Stimulated activated CD8-positive, alpha-beta memory T cell treated with anti-CD3 and anti-CD28 coated beads, Interleukin-2, amount 100 ng/mL, for 48 hours (primary cell): ENCODE measurements at places on chromosomes 1 and 21.

DNA sequence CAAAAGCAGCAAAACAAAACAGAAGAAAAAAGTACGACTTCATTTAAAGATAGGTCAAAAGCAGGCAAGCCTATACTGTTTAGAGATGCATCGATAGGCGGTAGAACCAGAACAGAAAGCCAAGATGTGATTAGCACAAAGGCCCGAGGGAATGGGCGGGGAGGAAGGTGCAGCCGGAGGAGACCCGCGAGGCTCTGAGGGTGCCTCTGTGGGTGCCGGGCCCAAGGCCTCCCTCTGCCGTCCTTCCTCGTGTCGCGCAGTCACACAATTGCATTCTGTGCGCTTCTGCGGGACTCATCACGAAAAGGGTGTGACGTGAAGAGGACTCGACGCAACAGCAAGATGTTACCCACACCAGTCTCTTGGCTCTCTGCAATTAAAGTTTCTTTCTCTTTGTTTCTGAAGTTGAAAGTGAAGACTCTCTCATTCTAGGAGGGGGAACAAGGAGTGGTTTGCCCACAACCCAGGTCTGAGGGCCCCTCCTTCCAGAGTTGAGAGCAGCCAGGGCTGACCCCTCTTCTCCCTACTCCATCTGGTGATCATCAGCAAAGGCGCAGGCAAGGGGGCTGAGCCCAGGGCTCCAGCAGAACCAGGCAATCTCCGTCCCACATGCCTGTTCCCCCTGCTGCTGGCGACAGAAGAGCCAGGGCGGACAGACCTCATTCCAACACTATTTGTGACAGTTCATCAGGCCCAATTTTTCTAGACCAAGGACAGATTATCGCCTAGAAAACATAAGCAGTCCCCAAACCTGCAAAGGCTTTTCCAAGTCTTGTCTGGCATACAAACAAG is 41.0 kb downstream of the NPHP4 start:
- DNase-seq, result no peak

DNA sequence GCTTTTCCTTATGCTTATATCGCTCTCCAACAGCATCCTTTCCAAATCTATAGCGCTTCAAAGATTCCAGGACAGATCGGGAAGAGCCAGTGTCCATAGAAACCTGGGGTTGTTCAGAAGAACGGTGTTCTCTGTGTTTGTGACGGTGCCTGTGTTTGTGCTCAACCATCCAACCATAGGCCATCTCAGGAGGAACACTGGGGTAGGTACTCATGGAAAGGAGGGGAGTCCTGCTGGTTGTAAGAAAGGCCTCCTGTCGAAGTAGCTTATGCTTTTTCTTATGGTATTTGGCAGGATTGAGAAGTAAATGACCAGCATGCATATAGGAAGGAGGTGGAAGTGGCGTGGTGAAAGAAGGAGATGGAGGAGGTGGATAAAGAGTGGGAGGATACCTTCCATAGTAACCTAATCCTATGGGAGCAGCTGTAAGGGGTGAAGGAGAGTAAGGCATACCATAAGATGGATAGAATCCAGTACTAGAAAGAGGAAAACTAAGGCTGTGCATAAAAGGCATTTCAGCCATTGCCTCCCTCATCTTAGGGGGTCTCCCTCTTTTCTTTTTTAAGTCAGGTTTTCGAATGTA is 84.2 kb downstream of the ASH1L start:
- DNase-seq, result no peak

DNA sequence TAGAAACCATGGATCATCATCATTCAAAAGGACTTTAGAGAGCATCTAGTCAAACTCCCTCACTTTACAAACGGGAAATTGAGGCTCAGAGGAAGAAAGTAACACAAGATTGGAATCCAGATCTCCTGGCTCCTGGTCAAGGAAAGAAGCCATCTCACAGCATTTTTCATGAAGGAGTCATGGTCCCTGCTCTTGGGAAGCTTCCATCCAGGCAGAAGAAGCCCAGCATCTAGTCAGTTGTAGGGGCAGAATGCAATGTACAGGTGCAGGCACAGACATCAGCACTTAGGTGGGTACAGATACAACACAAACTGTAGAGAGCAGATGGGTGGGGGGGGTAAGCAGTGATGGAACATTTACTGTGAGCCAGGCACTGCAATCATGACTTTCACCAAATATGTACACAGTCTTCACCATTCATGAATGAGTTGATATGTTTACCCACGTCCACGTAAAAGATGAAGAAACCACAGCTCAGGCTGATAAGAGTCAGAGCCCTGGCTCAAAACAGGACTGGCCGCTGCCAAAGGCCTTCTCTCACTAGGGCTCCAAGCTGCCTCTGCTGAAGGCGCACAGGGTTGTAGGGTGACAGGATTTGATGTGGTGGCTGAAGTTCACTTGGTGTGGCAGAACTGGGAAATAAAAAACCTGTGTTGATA is 44.0 kb downstream of the OPTC start:
- DNase-seq, result no peak

- DNase-seq, result no peak
These were observed 26.4 kb downstream of the CNST start for GRCh38 chr1:246592695-246593094.

GRCh38 chr1:68180441-68181164 is 51.7 kb downstream of the WLS start:
- no peak for DNase-seq

DNA sequence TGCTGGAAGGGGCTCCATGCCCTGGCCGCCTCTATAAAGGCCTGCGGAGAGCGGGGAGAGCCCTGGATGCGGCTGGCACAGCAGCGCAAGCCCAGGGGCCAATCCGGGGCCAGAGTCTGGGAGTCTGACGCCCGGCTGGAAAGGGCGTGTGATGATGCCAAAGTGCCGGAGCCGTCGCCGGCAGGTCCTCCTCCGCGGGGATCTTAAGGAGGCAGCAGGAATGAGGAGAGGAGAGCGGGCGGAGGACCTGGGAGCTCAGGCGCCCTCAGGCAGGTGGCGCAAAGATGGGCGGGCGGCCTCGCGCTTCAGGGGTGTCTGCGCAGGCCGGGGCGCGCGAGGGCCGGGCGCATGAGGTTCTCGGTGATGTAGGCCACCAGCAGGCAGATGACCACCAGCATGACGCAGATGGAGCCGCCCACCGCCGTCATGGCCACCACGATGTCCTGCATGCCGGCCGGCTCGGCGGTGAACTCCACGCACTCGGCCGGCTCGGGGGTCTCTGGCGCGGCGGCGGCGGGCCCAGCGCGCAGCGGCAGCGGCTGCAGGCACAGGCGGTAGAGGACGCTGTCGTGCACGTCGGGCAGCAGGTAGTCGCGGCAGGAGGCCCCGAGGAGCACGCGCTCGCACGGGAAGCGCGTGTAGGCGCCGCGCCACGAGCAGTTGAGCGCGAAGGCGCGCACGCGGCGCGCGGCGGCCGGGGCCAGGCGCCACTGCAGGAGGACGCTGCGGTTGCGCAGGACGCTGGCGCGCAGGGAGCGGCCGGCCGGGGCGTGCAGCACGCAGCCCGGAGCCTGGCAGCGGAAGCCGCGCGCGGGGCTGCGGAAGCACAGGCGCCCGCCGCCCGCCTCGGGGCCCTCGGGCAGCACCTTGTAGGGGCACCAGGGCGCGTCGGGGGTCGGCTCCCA is 653 bp downstream of the FNDC10 start:
- DNase-seq, result no peak

DNA sequence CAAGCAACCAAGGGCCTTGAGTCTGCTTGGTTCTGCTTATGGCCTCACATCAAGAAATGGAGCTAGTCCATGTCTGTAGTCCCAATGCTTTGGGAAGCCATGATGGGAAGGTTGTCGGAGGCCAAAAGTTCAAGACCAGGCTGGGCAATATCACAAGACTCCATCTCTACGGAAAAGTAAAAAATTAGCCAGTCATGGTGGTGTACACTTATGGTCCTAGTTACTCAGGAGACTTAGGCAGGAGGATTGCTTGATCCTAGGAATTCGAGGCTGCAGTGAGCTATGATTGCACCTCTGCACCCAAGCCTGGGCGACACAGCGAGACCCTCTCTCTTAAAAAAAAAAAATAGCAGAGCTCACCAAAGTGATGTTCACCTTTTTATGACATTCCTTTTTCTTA is 80.1 kb upstream of the DNAJC6 start:
- no peak for DNase-seq

GRCh38 chr1:2273401-2274090 is 45.4 kb downstream of the SKI start:
- no peak for DNase-seq

DNA sequence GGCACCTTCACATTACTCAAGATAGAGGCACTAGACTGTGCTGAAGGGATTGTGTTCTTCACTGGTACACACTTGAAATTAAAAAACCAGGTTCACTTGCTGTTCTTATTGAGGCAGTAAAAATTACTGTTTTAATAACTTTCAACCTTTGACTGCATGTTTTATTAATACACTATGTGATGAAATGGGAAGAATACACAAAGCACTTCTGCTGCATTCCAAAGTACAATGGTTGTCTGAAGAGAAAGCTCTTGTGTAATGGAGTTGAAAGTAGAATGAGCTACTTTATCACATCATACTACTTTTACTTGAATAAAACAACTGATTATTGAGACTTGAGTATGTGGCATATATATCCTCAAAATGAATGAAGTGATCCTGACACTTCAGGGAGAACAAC is 49.7 kb downstream of the LRRC8C start:
- no peak for DNase-seq

GRCh38 chr1:227949954-227950734 is 2.4 kb upstream of the WNT9A start:
- DNase-seq, result no peak

DNA sequence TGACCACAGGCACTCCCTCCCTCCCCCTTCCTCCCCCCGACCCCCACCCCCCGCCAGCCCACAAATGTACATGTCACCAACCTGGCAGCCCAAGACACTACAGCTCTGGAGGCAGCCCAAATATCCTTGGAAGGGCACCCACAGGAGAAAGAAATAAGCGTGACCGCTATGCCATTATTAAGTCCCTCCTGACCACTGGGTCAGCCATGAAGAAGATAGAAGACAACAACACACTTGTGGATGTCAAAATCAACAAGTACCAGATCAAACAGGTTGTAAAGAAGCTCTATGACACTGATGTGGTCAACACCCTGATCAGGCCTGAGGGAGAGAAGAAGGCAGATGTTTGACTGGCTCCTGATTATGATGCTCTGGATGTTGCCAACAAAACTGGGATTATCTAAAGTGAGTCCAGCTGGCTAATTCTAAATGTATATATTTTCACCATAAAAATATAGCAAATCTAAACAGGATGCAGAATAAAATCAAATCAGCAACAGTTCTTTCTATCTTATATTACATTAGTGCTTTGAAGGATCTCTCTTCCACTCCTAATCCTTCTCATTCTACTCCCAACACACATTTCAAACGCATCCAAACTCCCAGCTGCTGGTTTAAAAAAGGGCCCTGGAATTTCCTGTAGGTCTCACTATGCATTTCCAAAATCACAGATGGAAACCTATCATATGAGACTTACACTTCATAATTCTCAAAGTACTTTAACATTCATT is 77.4 kb upstream of the SLFNL1 start:
- DNase-seq, result no peak

GRCh38 chr1:45403298-45403697 is 63.1 kb upstream of the MUTYH start:
- no peak for DNase-seq

- no peak for DNase-seq
These were observed 106.0 kb downstream of the NOS1AP start for GRCh38 chr1:162175379-162176081.

DNA sequence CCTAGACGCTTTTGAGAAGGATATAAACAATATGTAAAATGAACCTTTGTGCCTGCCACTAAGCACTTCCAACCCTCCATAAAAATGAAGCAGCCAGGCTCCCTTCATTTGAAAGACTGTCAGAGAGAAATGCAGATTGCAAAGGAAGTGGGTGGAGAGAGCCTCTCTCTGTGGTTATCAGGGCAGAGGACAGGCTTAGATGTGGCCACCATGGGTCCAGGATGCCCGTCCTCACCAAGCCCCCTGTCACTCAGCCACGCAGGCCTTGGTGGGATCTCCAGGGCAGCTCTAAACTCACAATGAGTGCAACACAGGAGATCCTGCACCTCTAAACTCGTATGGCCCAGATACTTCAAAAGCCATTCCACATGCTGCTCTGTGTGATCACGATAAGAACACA is 37.9 kb downstream of the TMPRSS2 start:
- DNase-seq, result no peak

GRCh38 chr1:2874607-2875480 is 73.4 kb upstream of the TTC34 start:
- no peak for DNase-seq

DNA sequence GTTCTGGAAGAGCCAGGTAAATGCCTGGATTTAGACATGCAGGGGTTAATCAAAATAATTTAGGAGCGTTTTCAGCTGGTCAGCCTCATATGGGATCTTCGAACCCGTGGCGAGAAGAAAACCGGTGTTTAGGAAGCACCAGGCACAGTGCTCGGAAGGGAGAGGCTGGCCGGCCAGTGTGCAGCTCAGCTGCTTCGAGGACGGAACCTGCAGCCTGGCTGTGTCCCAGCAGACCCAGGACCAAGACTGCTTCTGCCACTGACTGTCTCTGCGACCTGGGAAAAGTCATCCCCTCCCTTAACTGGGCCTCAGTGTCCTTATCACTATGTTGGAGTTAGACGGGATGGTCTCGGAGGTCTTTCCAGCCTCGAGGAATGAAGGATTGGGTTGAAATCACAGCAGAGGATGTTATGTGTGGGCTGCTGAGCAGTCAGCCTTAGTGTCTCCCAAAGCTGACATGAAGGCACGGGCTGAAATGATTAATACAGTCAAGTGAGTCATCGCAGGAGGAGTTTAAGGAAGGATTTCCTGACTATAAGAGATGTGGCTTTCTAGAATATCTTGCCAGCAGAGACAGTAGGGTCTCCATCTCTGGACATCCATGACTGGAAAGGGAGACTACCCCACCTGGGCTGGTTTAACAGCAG is 20.8 kb downstream of the PPFIA4 start:
- DNase-seq, result no peak

DNA sequence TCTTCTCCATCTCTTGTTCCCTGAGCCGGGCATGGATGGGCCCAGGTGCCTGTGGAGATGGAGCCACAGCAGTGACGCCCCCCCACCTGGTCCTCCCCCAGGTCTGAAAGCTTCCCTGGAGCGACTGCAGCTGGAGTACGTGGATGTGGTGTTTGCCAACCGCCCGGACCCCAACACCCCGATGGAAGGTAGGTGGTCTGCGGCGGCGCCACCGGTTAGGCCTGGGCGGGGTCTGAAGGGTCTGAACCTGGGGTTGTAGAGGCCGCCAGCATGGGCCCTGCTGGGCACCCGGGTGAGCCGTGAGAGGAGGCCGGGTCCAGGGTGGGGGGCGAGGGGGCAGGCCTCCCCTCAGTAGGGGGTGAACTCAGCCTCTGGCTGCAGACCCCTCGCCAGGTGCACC is 44.6 kb downstream of the KCNAB2 start:
- no peak for DNase-seq

DNA sequence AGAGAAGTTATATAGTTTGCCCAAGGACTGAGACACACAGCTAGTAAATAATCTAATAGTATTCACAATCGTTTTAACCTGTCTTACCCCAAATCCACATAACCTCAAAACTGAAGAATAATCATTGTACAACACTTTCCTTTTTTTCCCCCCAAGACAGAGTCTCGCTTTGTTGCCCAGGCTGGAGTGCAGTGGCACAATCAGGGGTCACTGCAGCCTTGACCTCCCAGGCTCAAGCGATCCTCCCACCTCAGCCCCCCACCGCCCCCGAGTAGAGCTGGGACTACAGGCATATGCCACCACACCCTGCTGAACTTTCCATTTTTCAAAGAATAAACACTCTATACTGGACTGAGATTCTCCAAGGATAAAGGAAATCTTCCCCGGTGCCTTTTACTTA is 28.7 kb upstream of the NBL1 start:
- no peak for DNase-seq

- DNase-seq, result no peak
These were observed 135.7 kb upstream of the ZNF648 start for GRCh38 chr1:182196897-182197870.
